ENCODE measurements at places on chromosomes 1 and 21. TPM values are rescaled to one million over a fixed set of nuclear protein-coding genes. Genes with fewer than 3 reads are reported as not detected.
A peak's percentile ranks its signal among the peaks of the same experiment; 100 is the strongest.

- DNase-seq: no peak
These were observed 20.4 kb downstream of the WNT4 start for GRCh38 chr1:22122273-22123070.

Gene SYCP1
- total RNA-seq: not detected

GRCh38 chr21:14560139-14560538 is 14.0 kb upstream of the SAMSN1 start:
- no peak for DNase-seq

GRCh38 chr21:25559746-25560145 is 47.5 kb downstream of the MRPL39 start:
- DNase-seq: no peak

Gene GBP7
- not detected for total RNA-seq

Gene C4BPA
- total RNA-seq: not detected

- no peak for DNase-seq
These were observed 248.0 kb downstream of the S1PR1 start for GRCh38 chr1:101484689-101485338.

- DNase-seq: no peak
These were observed 42.9 kb downstream of the ATP1A1 start for GRCh38 chr1:116415699-116416533.

- DNase-seq: no peak
These were observed 465.4 kb upstream of the PBX1 start for GRCh38 chr1:164093543-164093942.

- no peak for DNase-seq
These were observed 39.7 kb upstream of the TMEM125 start for GRCh38 chr1:43229826-43230780.

GRCh38 chr1:6157528-6158174 is 22.5 kb downstream of the CHD5 start:
- peak; percentile 91 for DNase-seq

DNA sequence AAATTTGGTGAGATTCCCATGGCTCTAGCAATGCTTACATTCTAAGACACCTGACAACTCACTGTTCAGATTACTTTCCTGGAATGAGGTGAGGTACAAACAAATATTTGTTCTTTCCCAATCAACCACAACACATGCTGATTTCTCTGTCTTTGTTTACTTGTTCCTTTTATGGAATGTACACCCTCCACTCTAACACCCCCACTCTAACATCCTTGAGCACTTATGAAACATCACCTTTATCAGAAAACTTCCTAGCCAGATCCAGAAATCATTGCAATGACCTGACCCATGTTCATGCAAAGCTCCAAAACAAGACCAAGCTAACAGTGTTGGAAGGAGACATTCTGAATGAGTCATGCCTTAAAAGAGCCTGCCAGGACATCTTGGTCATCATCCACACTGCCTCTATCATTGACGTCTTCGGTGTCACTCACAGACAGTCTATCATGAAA is 35.5 kb downstream of the HSD3B1 start:
- DNase-seq: no peak
